ENCODE measurements at places on chromosomes 3 and 15.

DNA sequence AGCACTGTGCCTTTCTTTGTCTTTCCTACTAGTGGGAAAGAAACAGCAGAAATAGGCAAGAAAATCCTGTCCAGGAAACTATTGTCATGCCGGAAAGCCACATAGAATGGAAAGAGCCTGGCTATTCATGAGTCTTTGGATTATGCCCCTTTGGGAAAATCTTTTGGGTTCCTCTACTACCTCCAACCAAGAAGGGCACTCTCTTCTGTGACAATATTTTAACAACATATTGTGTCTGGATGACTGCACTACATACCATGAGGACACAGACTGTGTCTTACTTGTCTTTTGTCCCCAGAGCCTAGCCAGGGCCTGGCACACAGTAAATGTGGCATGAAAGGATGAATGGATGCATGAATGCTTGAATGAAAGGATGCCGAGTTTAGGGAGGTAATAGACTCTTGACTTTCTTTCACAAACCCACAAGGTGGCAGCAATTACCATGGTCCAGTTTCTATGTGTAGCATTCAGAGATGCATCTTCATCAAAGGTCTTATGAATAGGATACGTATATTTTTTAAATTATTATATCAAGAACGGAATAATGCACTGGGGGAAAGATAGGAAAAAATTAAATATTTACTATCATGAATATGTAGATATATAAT lies 30.3 kb downstream of the ARL14 start:
- DNase-seq: no peak

GRCh38 chr3:171351676-171352075 lies 108.5 kb downstream of the TNIK start:
- DNase-seq: no peak

DNA sequence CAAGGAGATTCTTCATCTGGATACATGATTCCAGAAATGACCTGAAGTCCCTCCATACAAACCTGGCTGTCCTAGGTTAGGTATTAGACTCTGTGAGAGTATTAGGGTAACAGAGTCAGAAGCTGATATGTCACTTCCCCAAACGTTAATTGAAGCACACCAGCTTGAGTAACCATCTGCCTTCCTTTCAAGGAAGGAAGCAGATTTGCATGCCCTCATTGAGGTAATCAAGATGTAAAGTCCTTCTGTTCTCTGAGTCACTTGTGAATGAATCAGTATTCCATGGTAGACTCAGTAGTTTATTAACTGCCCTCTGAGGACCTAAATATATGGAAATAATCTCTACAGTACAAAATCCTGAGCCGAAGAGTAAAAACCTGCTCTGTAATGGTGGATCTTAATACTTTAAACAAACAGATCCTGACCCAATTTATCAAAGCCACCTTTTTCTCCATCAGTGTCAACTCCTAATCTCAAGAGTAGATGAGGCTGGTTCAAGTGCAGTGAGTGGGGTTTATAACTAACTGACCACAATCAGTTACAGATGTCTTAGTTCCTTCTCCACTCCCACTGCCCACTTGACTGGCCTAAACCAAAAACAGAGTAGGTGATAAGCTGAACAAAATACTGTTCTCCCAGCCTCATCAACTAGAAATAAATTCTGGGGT lies 246.2 kb upstream of the CHRM5 start:
- no peak for DNase-seq

GRCh38 chr3:135911110-135911509 lies 54.4 kb upstream of the PPP2R3A start:
- DNase-seq: no peak

GRCh38 chr3:12886106-12886679 lies 44.8 kb upstream of the RPL32 start:
- DNase-seq: no peak

DNA sequence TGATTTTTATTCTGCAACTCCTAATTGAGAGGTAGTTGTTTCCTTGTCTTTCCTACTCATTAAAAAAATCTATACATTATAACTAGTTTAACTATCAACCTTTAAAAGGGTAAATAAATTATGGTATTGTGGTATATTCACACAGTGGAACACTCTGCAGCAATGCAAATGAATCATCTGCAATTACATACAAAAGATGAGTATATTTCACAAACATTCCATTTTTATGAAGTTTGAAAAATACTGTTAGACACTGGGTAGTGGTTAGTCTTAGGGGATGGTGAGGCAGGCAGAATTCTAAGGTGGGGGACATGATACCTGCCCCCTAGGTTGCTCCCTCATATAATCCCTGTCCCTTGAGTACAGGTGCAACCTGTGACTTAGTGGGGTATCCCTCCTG lies 44.0 kb upstream of the MAGI1 start:
- DNase-seq: no peak

DNA sequence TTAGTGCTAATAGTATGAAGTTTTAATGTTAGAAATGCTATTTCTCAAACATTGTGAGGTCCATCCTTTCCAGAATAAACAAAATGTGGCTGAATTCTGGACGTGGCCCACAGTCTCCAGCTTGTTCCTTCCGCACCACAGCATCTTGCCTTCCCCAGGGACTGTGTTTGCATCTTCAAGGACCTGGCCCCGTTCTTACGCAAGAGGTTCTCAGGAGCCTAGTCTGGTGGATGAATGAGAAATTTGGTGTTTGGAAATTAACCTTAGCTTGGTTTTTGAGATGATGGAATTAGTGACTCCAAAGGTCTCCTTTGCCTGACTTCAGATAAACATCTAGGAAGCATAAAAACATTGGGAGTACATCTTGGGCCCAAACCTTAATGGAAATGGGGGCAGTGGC lies 18.1 kb downstream of the SYNPR start:
- DNase-seq: no peak

GRCh38 chr15:73564255-73564654 lies 68.9 kb downstream of the NPTN start:
- DNase-seq: peak; percentile 33

GRCh38 chr3:151592287-151592686 lies 131.4 kb upstream of the IGSF10 start:
- DNase-seq: no peak

GRCh38 chr3:40422861-40423260 lies 34.3 kb upstream of the RPL14 start:
- DNase-seq: no peak

DNA sequence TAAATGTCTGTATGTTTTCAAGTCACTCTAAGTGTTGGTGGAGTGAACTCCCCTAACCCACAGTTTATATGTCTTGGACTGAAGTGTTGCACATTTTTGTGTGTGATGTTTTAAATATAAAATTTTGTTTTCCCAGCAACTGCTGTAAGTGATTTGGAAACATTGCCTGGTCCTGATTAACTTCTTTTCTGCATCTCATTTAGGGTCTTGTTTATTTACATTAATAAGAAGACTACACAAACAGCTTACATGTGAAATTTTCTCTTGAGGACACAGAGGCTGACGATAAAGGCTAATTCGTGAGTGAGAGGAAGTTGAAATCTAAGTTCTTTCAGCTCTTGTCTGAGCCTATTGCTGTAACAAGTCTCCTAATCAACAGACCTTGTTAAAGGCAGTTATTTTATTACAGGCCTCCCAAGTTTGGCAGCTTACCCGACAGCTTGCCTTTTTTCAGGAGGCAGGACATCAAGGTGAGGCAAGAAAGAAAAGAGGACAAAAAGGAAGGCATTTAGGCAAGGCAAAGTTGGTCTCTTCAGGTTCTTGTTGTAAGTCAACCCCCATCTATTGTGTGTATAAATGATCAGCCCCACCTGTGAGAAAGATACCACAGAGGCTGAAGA lies 177.7 kb upstream of the NR2E3 start:
- DNase-seq: no peak
